Right lobe of liver (tissue), 6 donors: ENCODE measurements at places on chromosomes 7 and 10.

- DNase-seq, result no peak
Observed at GRCh38 chr7:112083776-112084355, 122.3 kb downstream of the DOCK4 start.

- DNase-seq, result no peak
Observed at GRCh38 chr10:100377830-100378229, 30.8 kb downstream of the SCD start.

GRCh38 chr10:84026821-84027257 is 112.5 kb upstream of the GHITM start:
- no peak for DNase-seq

- peak; percentile 23 for DNase-seq
Observed at GRCh38 chr10:127943336-127943910, 36.5 kb downstream of the PTPRE start.

DNA sequence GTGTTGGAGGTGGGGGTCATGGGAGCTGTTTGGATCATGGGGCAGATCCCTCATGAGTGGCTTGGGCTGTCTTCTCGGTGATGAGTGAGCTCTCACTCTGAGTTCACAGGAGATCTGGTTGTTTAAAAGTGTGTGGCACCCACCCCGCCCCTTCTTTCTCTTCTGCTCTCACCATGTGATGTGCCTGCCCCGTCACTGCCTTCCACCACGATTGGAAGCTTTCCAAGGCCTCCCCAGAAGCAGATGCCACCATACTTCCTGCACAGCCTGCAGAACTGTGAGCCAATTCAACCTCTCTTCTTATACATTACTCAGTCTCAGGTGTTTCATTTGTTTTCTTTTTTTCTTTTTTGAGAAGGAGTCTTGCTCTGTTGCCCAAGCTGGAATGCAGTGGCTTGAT is 170.0 kb downstream of the PTPN20 start:
- no peak for DNase-seq

- no peak for DNase-seq
Observed at GRCh38 chr10:59582058-59582457, 127.6 kb downstream of the SLC16A9 start.

DNA sequence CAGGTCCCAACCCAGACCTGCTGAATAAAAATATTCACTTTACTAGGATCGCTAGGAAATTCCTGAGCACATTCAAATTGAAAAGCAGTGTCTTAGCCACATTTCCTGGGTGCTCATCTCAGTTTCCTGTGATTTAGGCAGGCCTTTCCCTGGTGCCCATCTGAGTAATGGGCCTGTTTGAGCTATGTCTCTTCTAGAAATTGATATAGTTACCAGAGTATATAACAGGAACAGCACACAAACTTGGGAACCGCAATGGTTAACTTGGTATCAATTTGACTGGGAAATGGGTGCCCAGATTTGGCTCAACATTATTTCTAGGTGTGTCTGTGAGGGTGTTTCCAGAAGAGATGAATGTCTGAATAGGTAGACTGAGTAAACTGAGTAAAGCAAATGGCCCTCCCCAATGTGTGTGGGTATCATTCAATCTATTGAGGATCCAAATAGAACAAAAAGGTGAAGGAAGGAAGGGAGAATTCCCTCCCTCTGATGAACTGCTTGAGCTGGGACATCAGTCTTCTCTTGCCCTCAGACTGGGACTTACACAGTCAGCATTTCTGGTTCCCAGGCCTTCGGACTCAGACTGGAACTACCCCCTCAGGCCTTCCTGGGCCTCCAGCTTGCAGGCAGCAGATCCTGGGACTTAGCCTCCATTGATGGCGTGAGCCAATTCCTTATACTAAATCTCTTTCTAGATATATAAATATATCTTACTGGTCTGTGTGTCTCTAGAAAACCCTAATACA is 99.1 kb downstream of the CCDC71L start:
- DNase-seq, result no peak

DNA sequence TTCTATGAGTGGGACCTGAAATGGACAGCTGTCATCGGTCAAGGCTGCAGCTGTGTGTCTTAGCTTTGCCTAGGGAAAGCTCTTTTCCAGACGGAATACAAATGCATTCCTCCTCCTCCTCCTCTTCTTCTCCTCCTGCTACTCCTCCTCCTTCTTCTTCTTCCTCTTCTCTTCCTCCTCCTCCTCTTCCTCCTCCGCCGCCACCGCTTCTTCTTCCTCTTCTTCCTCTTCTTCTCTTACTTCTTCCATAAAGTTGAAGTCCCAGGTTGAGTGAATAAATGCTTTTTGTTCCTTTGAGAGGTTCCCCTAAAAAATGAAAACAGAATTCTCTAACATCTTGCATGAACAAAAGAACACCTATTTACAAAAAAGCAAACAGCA is 28.7 kb downstream of the KLF6 start:
- DNase-seq, result no peak

- no peak for DNase-seq
Observed at GRCh38 chr7:129136887-129137642, 7.4 kb upstream of the TSPAN33 start.

- no peak for DNase-seq
Observed at GRCh38 chr10:78829565-78829964, 239.2 kb upstream of the ZMIZ1 start.

- DNase-seq, result no peak
Observed at GRCh38 chr10:112988839-112989406, 38.9 kb downstream of the TCF7L2 start.
